Retinal pigment epithelial cell (primary cell): ENCODE measurements at places on chromosomes 5 and 9.

DNA sequence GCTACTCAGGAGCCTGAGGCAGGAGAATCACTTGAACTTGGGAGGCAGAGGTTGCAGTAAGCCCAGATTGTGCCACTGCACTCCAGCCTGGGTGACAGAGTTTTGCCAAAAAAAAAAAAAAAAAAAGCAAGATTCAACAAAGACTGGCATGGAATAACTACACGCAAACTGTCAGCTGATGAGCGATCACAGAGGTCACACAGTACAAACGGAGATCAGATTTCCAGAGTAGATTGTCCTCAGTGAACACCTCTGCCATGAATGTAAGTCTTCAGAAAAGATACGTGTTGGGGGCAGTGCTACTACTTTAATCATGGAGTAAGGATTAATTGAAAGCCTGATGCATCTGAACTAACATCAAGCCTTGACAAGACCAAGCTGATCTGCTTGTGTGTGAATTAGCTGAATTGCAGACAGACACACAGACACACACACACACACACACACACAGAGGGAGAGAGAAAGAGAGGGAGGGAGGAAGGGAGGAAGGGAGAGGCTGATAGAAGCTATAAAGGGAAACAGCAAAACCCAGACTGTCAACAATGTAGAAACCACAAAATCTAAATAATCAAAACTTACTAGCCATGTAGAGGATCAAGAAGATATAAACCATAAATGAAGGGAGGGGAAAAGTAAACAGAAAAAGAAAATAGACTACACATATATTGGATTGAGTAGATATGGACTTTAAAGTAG lies 222.9 kb upstream of the ZNF462 start:
- DNase-seq: no peak

GRCh38 chr5:10981932-10982331 lies 220.9 kb upstream of the DAP start:
- no peak for DNase-seq

- DNase-seq: no peak
Observed at GRCh38 chr9:129011761-129012181, 16.4 kb downstream of the SH3GLB2 start.

DNA sequence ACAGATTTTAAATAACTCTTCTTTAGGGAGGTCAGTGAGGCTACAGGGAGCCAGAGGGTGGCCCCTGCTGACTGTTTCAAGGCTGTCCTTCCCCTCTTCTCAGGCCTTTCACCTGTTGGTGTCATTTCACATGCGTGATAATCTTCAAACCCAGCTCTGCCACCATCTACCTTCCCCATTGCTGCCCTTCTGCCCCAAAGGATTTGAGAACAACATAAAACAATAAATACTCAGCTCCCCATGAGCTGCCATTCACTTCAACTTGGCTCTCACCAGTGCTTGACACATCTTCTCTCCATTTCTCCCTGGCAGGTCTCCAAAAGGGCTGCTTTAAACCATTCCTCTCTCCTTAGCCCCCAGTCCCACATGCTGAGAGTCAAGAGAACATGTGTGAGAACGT lies 75.5 kb upstream of the PALM2AKAP2 start:
- DNase-seq: no peak

GRCh38 chr9:114719290-114719689 lies 37.3 kb upstream of the TEX48 start:
- no peak for DNase-seq

DNA sequence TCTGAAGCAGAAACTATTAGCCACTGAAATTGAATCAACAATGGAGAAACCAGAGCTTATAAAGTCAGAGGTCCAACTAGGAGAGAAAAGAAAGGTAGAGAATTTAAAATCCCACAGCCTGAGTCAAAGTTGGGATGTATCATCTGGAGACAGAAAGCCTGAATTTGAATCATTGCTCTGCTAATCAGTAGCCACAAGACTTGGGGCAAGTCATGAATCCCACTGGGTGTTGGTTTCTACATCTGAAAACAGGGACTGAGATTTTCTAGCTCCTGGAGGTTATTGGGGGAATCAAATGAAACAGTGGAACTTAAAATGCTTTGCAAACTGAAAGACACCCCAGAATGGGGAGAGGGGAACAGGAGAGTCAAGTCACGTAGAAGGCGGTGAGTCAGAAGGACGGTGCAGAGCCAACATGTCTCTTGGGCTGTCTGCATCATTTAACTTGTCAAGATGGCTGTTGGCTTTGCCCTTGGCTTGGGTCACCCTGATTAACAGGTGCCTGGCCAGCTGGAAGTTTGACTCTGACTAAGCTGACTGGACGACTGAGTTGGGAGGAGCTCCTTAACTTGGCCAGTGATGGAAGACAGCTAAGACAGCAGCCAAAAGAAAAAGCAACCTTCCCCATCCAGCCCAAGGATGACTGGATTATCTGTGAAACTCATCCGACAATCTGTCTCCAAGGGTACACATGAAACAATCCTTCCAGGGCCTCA lies 60.6 kb upstream of the ADRA1B start:
- no peak for DNase-seq

GRCh38 chr9:129221233-129221632 lies 43.2 kb upstream of the IER5L start:
- no peak for DNase-seq

DNA sequence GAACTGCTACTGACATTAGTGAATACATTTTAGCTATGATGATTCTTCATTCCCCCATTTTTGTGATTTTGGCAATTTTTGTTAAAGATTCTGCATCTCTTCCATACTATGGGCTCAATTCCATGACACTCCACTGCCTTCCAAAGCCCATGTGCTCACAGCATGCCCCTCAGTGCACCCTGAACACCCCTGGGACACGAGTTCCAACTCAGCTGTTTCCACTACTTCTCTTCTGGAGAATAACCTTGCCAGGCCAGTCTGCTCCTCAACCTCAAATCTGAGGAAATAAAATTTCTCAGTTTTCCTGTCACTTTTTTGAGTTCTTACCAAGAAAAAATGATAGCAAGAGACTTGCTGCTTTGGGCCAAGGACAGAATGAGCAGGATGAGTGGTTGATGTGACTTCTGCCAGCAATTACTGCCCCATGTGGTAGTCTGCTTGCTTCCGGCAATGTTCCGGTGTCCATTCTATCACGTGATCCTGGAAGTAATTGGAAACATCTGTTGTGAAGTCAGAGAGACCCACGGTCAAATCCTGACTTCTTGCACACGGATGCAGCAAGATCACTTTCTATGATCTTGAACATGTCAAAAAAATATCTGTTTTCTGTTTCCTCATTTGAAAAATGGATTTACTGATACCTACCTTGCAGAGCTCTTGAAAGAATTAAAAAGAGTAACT lies 58.3 kb downstream of the EGFLAM start:
- DNase-seq: no peak

GRCh38 chr5:171669571-171669970 lies 116.0 kb upstream of the SMIM23 start:
- DNase-seq: no peak

DNA sequence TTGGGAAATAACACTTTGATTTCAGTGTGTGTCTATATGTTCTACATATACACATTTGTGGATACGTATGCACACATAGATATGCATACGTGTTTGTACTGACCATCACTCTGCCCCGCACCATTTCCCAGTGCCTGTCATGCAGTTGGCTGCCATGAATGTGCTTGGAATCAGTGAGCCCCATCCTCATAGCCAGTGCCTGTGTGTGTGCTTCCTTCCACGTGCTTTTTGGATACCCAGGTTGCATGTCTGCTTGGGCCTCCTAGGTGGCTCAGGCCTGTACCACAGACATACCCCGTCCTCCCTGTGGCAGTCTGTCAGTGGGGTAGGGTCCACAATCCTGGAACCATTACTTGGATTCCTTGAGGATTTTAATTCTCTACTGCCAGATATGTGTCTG lies 243.6 kb downstream of the FANCC start:
- no peak for DNase-seq
